ENCODE measurements at places on chromosomes 3 and 15.

DNA sequence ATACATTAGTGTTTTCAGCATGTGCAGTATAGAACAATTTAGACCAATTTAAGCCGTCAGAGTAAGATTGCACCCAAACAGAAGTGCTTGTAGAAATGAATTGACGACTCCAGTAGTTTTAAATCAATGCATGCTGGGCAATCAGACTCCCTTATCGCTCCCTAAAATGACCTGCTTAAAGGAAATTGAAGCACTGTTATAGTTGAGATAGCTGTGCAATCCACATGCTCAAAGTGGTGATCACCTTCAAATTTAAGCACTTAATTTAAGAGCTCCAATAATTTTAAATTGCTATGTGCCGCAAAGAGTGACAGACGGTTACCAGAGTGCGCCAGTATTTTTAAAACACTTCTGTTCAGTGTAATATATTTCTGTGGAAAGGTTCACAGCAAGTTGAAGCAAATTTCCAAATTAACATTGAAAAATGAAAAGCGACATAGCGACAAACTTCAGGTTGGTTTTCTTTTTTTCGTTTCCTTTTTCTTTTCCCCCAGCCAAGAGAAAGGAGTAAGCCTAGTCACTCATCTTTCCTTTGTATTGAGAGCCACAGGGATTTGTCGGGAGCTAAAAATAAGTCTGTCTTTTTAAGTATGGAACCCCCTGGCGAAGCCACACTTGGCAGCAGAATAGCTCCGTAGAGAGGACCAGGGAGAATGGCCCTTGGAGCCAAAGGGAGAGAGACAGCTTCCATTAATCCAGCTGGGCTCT lies 436.4 kb upstream of the RBMS3 start:
- DNase-seq = no peak

- DNase-seq = peak; percentile 10
Measured at GRCh38 chr3:71541313-71541712, 42.2 kb downstream of the FOXP1 start.

DNA sequence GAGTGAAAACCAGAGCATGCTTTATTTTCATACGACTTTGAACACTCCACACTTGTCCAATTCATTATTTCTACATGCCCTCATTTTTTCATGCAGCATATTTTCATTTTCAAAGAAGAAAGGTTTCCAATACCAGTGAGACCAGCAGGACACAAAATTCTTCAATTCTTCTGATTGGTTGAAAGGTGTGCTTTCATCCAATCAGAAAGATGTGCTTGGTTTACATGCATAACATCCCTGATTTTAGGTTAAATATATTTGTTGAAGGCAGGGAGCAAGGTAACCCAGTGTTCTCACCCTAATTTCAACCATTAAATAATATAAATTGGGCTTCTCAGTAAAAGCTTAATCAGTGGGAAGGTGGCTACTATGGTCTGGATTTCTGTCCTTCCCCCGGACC lies 47.5 kb upstream of the PPIB start:
- DNase-seq = no peak

GRCh38 chr3:172939651-172940293 lies 189.2 kb downstream of the ECT2 start:
- DNase-seq = peak; percentile 78

- peak; percentile 38 for DNase-seq
Measured at GRCh38 chr3:150062492-150062891, 91.8 kb upstream of the PFN2 start.

- DNase-seq = peak; percentile 77
Measured at GRCh38 chr3:127544803-127545201, 45.7 kb downstream of the TPRA1 start.

DNA sequence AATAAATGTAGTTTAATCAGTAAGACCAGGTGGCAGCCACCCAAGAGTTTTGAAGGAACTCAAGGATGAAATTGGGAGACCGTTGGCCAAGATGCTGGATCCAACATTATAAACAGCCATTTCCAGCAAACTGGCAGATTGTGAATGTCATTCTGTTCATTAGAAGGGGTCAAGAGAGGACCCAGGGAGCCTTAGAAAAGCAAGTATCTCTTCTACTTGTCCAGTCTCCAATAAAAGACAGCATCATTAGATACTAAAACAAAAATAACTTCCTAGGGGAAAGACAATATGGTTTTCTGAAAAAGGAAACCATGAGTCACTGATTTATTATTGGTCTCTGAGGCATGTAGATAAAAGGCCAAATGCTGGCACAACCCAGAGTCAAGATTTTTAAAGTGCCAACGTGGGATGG lies 67.9 kb downstream of the GADL1 start:
- no peak for DNase-seq

- DNase-seq = no peak
Measured at GRCh38 chr15:71549697-71550096, 260.7 kb upstream of the NR2E3 start.

GRCh38 chr15:73142802-73143762 lies 90.8 kb downstream of the NEO1 start:
- no peak for DNase-seq

- no peak for DNase-seq
Measured at GRCh38 chr15:69992348-69992747, 105.4 kb downstream of the TLE3 start.

DNA sequence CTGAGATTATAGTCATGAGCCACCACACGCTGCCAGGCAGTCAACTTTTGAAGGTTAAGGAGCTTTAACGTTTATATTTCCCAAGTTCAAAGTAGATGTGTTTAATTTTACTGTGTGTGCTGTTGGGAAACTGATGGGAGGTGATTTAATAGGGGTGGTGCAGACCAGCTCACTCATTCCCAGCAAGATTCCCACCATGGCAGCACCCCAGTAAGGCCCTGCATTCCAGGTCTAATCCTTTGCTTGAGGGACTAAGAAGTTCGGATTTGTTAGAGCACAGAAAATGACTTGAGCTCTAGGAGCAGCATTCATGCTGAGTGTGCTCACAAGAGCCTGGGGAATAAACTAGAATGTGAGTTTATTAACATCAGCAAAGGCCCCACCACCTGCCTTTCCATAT lies 25.2 kb downstream of the TSEN2 start:
- no peak for DNase-seq

GRCh38 chr3:42652611-42653302 lies 740 bp upstream of the ZBTB47 start:
- peak; percentile 51 for DNase-seq

- DNase-seq = no peak
Measured at GRCh38 chr15:39946862-39947261, 12.9 kb downstream of the EIF2AK4 start.

GRCh38 chr3:36843065-36844051 lies 79.0 kb upstream of the DCLK3 start:
- peak; percentile 26 for DNase-seq

GRCh38 chr15:57592836-57593420 lies 1.2 kb downstream of the MYZAP start:
- no peak for DNase-seq

- DNase-seq = no peak
Measured at GRCh38 chr15:76337696-76338485, 1.3 kb downstream of the ISL2 start.

- DNase-seq = peak; percentile 60
Measured at GRCh38 chr3:122247825-122248185, 64.3 kb downstream of the CASR start.

DNA sequence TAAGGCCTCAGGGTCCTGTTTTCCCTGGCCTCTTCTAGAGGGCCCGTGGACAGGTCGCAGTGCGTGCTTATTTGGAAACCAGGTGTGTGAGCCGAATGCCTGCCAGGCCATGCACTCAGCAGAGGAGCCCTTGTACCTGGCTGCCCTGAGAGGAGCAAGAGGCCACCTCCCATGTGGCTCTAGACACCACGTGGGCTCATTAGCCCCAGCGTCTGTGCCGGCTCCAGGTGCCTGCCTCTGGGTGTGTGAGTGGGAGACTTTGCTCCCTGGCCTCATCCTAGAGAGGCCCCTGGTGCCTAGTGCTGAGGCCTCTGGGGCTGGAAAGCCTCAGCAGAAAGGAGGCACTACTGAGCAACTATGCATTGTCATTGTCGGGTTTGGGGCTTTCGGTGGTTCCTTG lies 50.4 kb downstream of the KLF13 start:
- no peak for DNase-seq

- DNase-seq = peak; percentile 66
Measured at GRCh38 chr3:157921811-157922210, 184.4 kb downstream of the SHOX2 start.

DNA sequence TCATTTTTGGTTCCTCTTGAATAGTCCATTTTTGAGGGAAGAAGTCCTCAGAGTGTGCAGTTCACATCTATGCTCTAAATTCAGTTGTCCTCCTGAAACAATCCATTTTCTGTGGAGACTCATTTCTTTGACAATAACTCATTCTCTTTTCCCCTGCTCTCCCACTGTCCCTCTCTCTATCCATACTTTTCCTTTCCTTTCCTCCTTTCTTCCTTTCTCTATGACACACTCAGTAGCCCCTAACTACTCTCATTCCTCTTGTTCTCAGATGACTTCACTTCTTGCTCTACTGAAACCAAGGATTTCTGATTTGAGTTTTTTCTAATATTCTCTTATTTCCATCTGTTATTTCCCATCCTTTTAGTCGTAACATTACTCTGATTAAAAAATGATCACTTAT lies 16.7 kb upstream of the MEIS2 start:
- DNase-seq = no peak

GRCh38 chr3:33420966-33421365 lies 19.2 kb downstream of the UBP1 start:
- DNase-seq = no peak

- no peak for DNase-seq
Measured at GRCh38 chr3:35708394-35709271, 69.3 kb downstream of the ARPP21 start.

DNA sequence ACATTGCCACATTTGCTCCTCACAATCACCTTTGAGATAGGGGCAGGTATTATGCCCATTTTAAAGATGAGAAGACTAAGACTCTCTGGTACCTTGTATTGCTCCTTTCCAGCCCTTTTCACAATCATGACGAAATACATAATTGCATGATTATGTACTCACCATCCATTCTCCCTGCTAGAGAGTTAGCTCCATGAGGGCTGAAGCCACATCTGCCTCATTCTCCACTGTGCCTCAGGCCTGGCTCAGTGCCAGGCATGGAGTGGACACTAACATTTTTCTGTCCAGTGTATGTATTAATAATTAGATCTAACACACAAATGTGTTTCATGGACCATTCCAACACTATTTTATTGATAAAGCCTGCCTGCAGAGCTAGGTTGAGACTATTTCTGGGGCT lies 191.4 kb downstream of the MINAR1 start:
- DNase-seq = no peak

DNA sequence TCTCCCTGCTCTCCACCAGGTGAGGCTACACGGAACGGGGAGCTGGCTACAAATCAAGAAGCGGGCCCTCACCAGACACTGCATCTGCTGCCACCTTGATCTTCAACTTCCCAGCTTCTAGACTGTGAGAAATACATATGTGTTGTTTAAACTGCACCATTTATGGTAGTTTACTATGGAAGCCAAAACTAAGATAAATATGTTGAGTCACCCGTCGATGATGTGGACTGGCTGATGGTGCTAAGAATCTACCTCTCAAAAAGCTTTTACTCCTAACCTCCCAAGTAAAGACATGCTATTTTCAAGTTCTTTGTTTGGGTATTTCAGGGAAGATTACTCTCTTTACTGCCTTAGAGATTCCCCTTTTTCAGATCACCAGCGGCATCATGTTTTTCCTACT lies 110.9 kb downstream of the VGLL3 start:
- no peak for DNase-seq

GRCh38 chr3:23865595-23866396 lies 51.0 kb downstream of the NKIRAS1 start:
- peak; percentile 82 for DNase-seq

DNA sequence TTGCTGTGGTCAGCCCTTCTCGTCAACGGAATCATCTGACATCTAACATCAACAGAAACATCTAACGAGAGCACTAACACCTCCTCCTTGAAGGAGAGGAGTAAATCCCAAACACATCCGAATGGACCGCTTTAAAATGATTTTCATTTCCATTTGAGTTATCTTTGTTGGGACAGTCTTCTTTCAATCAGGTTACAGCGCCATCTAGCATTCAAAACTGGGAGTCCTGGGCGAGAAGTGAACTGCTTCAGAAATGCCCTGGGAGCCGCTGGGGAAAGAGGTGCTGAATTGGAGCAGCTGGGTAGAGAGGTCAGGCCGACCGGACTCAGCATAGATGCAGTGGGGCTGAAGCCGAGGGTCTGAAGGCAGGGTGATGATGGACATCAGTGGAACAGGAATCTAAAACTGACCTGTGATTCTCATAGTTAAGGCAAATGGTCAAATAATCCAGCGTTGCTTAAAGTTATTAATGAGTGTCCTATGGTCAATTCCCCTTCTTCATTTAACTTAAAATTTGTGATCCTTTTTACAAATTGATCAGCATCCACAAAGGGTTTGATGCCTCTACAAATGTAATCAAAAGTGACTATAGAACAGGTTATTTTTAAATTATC lies 170.0 kb upstream of the NDN start:
- DNase-seq = peak; percentile 44

DNA sequence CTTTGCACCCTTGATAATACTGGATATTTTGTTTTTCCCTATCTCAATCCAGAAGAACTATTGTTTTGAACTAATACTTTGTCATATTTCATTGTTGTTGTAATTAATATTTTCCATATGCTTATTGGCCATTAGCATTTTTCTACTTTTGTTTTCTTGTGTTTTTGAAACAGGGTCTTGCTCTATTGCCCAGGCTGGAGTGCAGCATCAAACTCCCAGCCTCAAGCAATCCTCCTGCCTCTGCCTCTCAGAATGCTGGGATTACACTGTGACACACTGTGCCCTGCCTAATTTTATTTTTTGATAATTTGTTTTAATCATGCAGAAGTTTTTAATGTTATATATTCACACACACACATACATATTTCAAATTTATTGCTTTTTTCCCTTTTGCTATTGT lies 3.4 kb upstream of the RPS27L start:
- DNase-seq = no peak

GRCh38 chr15:58419803-58420524 lies 11.8 kb upstream of the LIPC start:
- no peak for DNase-seq

DNA sequence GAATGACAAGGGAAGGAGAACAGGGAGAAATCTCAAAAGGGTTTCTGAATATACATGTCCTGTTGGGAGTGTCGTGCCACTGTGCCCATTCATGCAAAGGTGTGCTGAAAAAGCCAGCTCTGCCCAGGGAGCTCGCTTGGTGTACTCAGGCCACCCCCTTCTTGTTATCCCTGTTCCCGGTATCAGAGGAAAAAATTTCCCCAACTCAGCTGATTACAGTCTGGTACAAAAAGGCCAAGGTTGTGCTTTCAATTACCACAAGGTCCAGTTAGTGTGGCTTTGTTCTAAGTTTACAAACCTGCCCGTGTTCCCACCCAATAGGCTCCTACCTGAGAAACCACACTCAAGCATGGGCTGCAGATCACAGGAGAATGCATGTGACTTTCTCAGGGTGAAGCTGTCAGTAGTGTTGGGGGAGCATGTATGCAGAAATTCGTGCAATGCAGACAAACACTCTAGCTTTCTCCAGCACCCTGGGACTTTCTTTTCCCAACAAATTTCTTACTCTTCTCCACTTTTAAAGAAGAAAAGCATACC lies 648.5 kb downstream of the NR2F2 start:
- no peak for DNase-seq

DNA sequence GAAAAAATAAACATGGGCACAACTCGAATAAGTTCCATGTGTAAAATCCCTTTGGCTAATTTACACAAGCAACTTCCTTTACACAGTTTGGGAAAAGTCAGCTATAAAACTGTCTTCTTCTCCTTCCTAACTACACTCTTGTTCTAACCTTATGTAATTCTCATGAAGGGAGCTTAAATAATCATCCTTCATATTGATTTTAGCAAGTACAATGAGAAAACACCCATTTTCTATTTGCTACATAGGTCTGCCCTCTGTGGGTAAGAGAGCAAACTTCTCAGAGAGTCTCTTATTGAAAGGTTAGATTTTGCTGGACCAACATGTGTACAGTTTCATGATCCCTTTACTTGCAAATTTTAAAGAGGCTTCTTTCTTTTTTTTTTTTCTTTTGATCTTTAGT lies 398.5 kb downstream of the ROBO1 start:
- peak; percentile 23 for DNase-seq

Measured in NCI-H69 (cell line).